Lung (tissue), 17 donors: ENCODE measurements at places on chromosomes 7 and 10. TPM values are rescaled to one million over a fixed set of nuclear protein-coding genes. Genes with fewer than 3 reads are reported as not detected.

- no peaks in the 10 kb centered on the region for H3K36me3 ChIP-seq
- H3K27ac ChIP-seq: no peak overlapping the region
- no peaks in the 10 kb centered on the region for H3K27me3 ChIP-seq
- no peak overlapping the region for H3K4me3 ChIP-seq
- no peak for DNase-seq
These were observed 101.8 kb upstream of the GDF10 start for GRCh38 chr10:47198221-47198620.

DNA sequence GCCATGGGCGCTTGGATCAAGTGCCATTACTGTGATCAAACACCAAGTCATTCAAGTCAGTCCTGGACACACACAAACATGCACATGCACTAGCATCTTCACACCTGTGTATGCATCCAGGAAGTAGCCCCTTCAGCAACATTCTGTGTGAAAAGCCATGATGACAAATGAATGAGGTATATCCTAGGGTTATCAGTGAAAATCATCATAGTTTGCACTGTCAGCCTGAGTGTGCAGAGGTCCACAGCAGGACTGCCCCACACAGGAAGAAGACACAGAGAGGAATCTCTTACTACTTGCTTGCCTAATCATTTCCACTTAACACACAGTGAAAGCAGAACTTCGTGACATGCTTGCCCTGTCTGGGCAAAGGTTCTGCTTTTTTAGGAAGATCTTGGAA lies 184.0 kb upstream of the ADO start:
- H3K36me3 ChIP-seq: no peaks in the 10 kb centered on the region
- H3K27ac ChIP-seq: peak overlapping the region; percentile 83
- no peak for DNase-seq
- H3K27me3 ChIP-seq: no peaks in the 10 kb centered on the region

- no peaks in the 10 kb centered on the region for H3K4me1 ChIP-seq
- no peaks in the 10 kb centered on the region for H3K27me3 ChIP-seq
These were observed at the start of gene GPNMB for GRCh38 chr7:23246555-23246954. TSS of gene GPNMB (plus strand) at chr7:23246775. CDS start at chr7:23246858, 83 bp downstream.

Gene STRIP2
- 2.0 TPM for total RNA-seq

Gene AGR2
- 333 TPM for total RNA-seq

- H3K4me1 ChIP-seq: no peaks in the 10 kb centered on the region
- peaks cover 33% of the 10 kb centered on the region for H3K36me3 ChIP-seq
- no peak overlapping the region for H3K4me3 ChIP-seq
- no peaks in the 10 kb centered on the region for H3K27me3 ChIP-seq
- no peak overlapping the region for H3K27ac ChIP-seq
These were observed 54.1 kb upstream of the NCAPG2 start for GRCh38 chr7:158758586-158759244.

DNA sequence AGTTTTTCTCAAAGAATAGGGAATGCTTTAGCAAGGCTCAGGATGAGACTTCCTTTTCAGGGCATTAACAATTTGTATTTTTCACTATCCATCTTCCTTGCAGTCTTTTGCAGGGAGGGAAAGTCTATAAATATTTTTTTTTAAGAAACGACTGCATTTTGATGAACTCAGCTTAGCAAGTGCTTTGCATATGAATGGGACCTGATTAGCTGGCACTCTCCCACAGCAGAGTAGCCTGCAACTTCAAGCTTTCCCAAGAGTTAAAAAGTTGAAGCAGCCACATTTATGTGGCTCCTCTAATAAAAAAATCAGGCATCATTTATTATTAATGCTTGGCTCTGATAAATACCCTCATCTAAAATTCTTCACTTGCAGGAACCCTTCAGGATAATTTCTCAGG lies 134.0 kb downstream of the GRID1 start:
- no peak overlapping the region for H3K4me3 ChIP-seq
- no peaks in the 10 kb centered on the region for H3K36me3 ChIP-seq
- H3K27me3 ChIP-seq: peaks cover 6% of the 10 kb centered on the region
- no peaks in the 10 kb centered on the region for H3K4me1 ChIP-seq
- no peak for DNase-seq

- no peak overlapping the region for H3K4me3 ChIP-seq
- no peak overlapping the region for H3K27ac ChIP-seq
- no peak for DNase-seq
- no peaks in the 10 kb centered on the region for H3K36me3 ChIP-seq
- no peaks in the 10 kb centered on the region for H3K27me3 ChIP-seq
- H3K4me1 ChIP-seq: no peaks in the 10 kb centered on the region
These were observed 56.6 kb downstream of the THSD7A start for GRCh38 chr7:11775401-11775800.

DNA sequence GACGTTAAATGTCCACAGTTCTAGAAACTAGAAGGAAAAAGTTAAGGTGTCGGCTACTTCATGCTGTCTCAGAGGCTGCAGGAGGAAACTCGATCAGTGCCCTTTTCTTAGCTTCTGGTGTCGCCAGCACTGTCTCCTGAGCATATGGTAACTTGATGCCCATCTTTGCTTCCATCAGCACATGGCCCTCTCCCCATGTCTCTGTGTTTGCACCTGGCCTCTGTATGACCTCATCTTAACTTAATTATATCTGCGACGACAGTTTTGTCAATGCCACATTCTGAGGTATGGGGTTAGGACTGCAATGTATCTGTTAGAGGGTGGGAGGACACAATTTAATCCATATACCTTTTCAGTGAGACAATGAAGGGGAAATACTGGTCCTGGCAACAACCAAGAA lies 449.9 kb downstream of the POM121L12 start:
- H3K27ac ChIP-seq: no peak overlapping the region
- H3K4me1 ChIP-seq: no peaks in the 10 kb centered on the region
- no peak overlapping the region for H3K4me3 ChIP-seq
- DNase-seq: no peak

- H3K36me3 ChIP-seq: no peaks in the 10 kb centered on the region
- no peak overlapping the region for H3K4me3 ChIP-seq
- H3K27ac ChIP-seq: no peak overlapping the region
- H3K4me1 ChIP-seq: no peaks in the 10 kb centered on the region
- H3K27me3 ChIP-seq: no peaks in the 10 kb centered on the region
These were observed 116.0 kb downstream of the ATRNL1 start for GRCh38 chr10:115209133-115209532.

Gene YAE1
- total RNA-seq: 15.4 TPM

- no peak for DNase-seq
- H3K4me3 ChIP-seq: no peak overlapping the region
- H3K36me3 ChIP-seq: peaks cover 13% of the 10 kb centered on the region
- H3K27me3 ChIP-seq: no peaks in the 10 kb centered on the region
- no peaks in the 10 kb centered on the region for H3K4me1 ChIP-seq
These were observed 33.3 kb upstream of the SH2B2 start for GRCh38 chr7:102253066-102253972.

- no peak for DNase-seq
- no peak overlapping the region for H3K27ac ChIP-seq
- no peaks in the 10 kb centered on the region for H3K36me3 ChIP-seq
- no peak overlapping the region for H3K4me3 ChIP-seq
- H3K27me3 ChIP-seq: no peaks in the 10 kb centered on the region
These were observed 123.2 kb upstream of the CACNA2D1 start for GRCh38 chr7:82566752-82567151.

Gene CYP3A4
- total RNA-seq: not detected

- no peaks in the 10 kb centered on the region for H3K27me3 ChIP-seq
- no peak overlapping the region for H3K4me3 ChIP-seq
- no peak overlapping the region for H3K27ac ChIP-seq
- H3K36me3 ChIP-seq: no peaks in the 10 kb centered on the region
These were observed 322.4 kb upstream of the GHITM start for GRCh38 chr10:83816942-83817341.

GRCh38 chr10:133452453-133452852 lies 1.3 kb upstream of the SCART1 start:
- no peaks in the 10 kb centered on the region for H3K27me3 ChIP-seq
- no peaks in the 10 kb centered on the region for H3K4me1 ChIP-seq
- H3K4me3 ChIP-seq: no peak overlapping the region
- H3K27ac ChIP-seq: no peak overlapping the region
- H3K36me3 ChIP-seq: no peaks in the 10 kb centered on the region

GRCh38 chr7:92569137-92569536 lies 21.1 kb downstream of the FAM133B start:
- no peaks in the 10 kb centered on the region for H3K27me3 ChIP-seq
- DNase-seq: no peak
- no peaks in the 10 kb centered on the region for H3K4me1 ChIP-seq
- H3K4me3 ChIP-seq: no peak overlapping the region
- H3K27ac ChIP-seq: no peak overlapping the region

DNA sequence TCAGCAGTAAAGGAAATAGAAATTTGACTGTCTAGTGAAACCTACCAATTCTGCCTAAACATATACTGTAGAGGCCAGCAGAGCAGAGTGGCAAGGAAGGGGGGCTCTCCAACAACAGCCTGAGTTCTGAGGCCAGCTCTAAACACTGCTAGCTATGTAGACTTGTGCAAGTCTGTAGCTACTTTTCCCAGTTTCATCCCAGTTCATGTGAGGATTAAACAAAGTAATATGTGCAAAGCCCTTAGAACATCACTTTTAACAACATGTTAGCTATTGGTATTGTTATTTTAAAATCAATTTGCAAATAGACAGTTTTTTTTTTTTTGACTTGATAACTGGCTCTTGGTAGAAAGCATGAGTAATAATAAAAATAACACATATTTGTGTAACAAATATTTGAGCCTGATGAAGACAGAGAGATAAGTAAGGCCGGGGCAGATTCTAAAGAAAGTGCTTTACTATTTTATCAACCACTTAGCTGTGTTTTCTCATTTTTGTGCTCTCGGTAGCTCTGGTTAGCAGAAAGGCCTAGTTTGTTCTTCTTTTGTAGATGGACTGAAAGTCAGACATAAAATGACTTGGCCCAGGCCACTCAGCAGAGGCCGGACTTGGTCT lies 9.3 kb downstream of the CHST12 start:
- H3K27ac ChIP-seq: no peak overlapping the region
- H3K4me1 ChIP-seq: peaks cover 14% of the 10 kb centered on the region
- H3K4me3 ChIP-seq: no peak overlapping the region

Gene ABCA13
- 5.1 TPM for total RNA-seq

Gene ADRA2A
- 0.37 TPM for total RNA-seq

GRCh38 chr7:104795616-104796398 lies 218.2 kb upstream of the KMT2E start:
- no peaks in the 10 kb centered on the region for H3K27me3 ChIP-seq
- no peaks in the 10 kb centered on the region for H3K4me1 ChIP-seq
- no peak overlapping the region for H3K4me3 ChIP-seq
- no peak overlapping the region for H3K27ac ChIP-seq
- no peak for DNase-seq

DNA sequence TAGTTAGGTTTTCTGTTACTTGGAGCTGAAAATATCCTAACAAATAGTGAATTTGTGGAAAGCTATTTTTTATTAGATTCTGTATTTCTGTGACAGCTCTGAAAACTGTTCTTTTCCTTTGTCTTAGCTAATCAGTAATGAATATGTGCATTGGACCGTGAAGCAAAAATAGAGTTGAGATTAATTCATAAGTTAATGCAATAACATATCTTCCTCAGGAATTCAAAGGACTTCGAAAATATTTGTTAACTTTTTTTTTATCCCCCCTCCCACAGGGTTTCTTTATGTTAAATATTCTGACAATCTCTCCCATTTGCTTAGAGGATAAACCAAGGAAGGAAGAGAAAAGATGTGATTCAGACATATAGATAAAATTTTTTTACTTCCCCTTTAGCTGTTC lies 101.4 kb downstream of the PODXL start:
- H3K36me3 ChIP-seq: peaks cover 3% of the 10 kb centered on the region
- no peak overlapping the region for H3K27ac ChIP-seq
- no peaks in the 10 kb centered on the region for H3K27me3 ChIP-seq
- H3K4me3 ChIP-seq: no peak overlapping the region

Gene MPP7
- total RNA-seq: 37.2 TPM

GRCh38 chr10:507908-508444 lies 181.5 kb downstream of the DIP2C start:
- no peaks in the 10 kb centered on the region for H3K27me3 ChIP-seq
- H3K4me1 ChIP-seq: no peaks in the 10 kb centered on the region
- DNase-seq: no peak
- H3K27ac ChIP-seq: no peak overlapping the region
- no peaks in the 10 kb centered on the region for H3K36me3 ChIP-seq

DNA sequence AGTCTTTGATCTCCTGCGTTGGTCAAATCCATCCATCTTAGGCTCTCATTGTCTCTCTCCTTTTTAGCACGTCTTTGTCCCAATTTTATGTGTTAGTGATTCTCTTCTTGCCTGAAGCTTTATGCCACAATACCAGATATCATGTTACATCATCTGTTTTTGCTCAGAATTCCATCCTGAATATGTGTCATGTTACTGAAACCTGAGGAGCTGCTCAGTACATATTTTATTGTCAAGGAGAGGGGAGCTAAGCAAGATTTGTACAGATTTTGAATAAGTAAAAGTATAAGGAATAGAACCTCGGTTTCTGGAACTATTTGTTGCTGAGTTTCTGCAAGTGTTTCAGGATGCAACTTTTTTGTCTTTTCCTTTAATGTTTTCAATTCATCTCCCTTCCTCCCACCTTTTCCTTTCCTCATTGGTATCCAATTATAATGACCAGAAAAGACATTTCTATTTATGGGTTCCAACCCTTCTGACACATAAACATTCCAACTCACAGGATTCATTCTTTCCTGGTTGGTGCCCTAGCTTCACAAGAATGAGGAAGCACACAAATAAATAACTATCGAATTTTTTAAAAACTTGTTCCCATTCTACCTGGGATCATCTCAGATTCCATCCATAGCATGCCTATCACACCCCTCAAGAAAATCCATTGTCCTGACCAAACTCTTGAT lies 291.8 kb downstream of the CRPPA start:
- H3K4me3 ChIP-seq: no peak overlapping the region
- H3K36me3 ChIP-seq: no peaks in the 10 kb centered on the region
- no peaks in the 10 kb centered on the region for H3K27me3 ChIP-seq
- H3K4me1 ChIP-seq: peaks cover 12% of the 10 kb centered on the region

Gene ESYT2
- 83.0 TPM for total RNA-seq

GRCh38 chr10:121961456-121961855 lies 13.6 kb downstream of the NSMCE4A start:
- H3K27me3 ChIP-seq: no peaks in the 10 kb centered on the region
- H3K4me1 ChIP-seq: no peaks in the 10 kb centered on the region
- peaks cover 15% of the 10 kb centered on the region for H3K36me3 ChIP-seq
- no peak overlapping the region for H3K4me3 ChIP-seq

DNA sequence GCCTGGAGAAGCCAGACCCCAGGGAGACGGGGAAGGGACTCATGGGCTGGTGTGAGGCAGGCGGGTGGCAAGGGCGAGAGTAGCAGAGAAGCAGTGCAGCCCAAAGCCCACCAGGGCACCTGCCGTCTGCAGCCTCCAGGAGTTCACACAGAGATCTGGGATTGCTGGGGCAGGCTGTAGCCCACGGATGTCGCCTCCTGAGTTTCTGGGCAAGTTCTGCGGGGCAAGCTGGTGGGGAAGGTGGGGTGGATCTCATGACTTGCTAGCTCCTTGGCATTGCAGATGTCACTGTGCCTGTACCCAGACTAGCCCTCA lies 6.0 kb downstream of the ADCK2 start:
- H3K27ac ChIP-seq: no peak overlapping the region
- no peak overlapping the region for H3K4me3 ChIP-seq
- H3K4me1 ChIP-seq: no peaks in the 10 kb centered on the region
- no peak for DNase-seq
- H3K36me3 ChIP-seq: peaks cover 19% of the 10 kb centered on the region
